ENCODE measurements at places on chromosomes 12 and 14.

DNA sequence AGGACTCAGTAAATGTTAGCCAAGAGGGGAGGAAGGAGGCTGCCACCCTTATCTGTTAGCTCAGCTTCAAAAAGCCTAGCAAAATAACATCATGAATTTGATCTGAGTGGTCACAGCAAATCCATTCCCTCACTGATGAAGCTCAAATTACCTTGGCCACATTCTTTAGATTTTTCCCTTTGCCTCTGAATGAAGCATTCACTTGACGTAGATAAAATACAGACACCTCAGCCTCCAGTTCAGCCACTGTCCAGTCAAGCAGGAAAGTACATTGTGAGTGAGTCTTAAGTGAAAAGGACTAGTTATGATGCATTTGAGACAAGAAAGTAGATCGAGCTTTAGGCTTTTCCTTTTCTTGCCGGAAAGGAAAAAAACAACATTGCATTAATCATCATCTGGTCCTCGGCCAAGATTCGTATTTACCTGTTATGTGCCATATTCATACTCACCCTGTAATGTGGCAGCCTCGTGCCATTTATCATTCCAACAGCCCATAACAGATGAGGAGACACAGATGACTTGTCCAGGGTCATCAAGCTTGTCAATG is 146.5 kb downstream of the ETV6 start:
- DNase-seq: no peak

- DNase-seq: no peak
These were observed 61.3 kb downstream of the ARF6 start for GRCh38 chr14:49954171-49954631.

- no peak for DNase-seq
These were observed 37.0 kb upstream of the PPFIBP1 start for GRCh38 chr12:27486961-27487360.

GRCh38 chr14:99389174-99389826 is 91.4 kb downstream of the SETD3 start:
- DNase-seq: no peak

DNA sequence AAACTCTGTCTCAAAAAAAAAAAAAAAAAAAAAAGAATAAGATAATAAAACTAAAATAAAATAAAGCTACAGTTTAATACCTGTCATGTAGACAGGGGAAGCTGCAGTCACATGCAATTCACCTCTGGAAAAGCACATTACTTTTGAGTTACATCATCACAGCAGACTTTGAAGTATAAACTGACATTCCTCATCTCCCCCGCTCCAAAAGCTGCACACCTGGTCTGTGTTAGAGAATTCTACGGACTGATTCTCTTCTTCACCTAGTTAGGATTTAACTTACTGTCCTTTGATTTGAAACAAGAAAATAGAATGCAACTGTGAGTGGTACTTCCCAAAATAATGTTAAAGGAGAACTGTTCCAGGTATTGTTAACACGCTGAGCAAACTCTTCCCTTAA is 25.1 kb downstream of the SPPL3 start:
- no peak for DNase-seq

- no peak for DNase-seq
These were observed 34.8 kb downstream of the TMCC3 start for GRCh38 chr12:94615260-94616181.

GRCh38 chr12:53985994-53986685 is 1.2 kb downstream of the HOXC10 start:
- no peak for DNase-seq

DNA sequence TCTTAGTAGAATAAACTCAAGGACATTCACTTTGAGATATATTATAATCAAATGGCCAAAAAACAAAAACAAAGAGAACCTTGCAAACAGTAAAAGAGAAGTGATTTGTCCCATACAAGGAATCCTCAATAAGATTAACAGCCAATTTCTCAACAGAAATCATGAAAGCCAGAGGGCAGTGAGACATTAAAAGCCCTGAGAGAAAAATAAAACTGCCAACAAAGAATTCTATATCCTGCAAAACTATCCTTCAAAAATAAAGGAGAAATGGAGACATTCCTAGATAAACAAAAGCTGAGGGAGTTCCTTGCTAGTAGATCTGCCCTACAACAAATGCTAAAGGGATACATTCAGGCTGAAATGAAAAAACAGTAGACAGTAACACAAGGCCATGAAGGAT is 78.1 kb downstream of the CMKLR1 start:
- DNase-seq: no peak

DNA sequence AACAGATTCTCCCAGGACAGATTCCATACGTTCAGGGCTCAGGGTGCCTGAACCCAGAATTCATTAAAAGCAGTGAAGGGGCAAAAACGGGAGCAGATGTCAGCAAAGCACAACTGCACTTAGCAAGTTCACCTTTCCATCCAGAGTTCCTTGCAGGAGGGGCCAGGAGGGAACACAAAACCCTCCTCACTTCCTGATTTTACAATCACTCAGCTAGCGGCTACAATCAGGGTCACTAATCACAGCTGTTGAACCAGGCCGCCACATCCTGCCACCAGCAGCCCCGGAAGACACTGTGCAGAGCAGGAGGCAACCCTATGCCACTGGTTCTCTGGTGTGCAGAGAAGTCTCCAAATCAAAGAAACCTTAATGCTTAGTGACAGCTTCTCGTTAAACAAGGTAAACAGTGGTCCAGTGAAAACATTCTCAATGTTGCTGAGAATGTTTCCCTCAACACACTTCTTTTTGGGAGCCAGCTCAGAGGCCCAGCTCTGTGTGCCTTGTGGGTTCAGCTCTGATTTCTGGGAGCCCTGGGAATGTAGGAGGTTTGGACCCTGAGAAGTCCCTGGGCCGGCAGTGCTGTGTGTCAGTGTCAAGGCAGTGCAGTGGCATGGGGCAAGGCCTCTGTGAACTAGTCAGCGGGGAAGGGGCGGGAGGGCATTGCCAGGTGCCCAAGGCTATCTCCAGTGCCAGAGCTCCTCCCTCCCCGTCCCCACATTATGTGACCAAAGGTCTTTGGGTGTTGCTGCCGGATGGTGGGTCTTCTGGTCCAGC is 54.5 kb downstream of the VCPKMT start:
- peak; percentile 27 for DNase-seq

DNA sequence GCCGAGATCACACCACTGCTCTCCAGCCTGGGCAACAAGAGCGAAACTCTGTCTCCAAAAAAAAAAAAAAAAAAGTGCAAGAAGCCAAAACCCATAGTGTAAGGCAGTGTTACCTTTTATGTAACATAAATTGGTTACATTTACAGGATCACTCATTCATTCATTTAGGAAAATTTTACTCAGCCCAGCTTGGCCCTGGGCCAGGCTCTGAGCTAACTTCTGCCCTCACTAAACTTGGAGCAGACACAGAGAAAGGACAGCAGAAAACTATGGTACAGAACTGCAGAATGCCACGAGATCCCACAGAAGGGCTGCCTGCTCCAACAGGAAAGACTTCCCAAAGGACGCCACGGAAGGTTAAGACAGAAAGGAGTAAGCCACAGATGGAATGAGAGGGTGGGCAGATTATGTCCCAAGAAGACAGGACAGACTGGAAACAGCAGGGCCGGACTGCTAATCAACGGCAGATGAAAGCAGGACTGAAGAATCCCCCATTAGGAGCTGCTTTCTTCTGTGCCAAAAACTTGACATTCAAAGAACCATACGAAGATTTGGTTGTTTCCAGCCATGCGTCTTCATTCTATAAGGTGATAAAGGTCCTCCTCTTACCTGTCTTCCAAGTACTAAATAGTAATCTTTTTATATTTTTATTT is 18.9 kb downstream of the PPP1R13B start:
- DNase-seq: no peak

GRCh38 chr12:132169376-132169775 is 25.1 kb downstream of the NOC4L start:
- no peak for DNase-seq

DNA sequence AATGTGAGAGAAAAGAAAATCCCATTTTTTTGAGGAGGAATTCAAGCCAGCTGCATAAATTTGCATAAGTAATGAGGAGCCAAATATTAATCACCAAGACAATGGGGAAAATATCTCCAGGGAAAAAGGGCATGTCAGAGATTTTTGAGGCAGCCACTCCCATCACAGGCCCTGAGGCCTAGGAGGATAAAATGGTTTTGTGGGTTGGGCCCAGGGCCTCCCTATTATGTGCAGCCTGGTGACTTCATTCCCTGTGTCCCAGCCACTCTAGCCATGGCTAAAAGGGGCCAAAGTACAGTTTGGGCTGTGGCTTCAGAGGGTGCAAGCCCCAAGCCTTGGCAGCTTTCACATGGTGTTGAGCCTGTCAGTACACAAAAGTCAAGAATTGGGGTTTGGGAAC is 1051.0 kb upstream of the FOXG1 start:
- no peak for DNase-seq

GRCh38 chr12:42385326-42385841 is 59.4 kb downstream of the PPHLN1 start:
- no peak for DNase-seq

- no peak for DNase-seq
These were observed 15.9 kb downstream of the FAM181A start for GRCh38 chr14:93943052-93943451.

DNA sequence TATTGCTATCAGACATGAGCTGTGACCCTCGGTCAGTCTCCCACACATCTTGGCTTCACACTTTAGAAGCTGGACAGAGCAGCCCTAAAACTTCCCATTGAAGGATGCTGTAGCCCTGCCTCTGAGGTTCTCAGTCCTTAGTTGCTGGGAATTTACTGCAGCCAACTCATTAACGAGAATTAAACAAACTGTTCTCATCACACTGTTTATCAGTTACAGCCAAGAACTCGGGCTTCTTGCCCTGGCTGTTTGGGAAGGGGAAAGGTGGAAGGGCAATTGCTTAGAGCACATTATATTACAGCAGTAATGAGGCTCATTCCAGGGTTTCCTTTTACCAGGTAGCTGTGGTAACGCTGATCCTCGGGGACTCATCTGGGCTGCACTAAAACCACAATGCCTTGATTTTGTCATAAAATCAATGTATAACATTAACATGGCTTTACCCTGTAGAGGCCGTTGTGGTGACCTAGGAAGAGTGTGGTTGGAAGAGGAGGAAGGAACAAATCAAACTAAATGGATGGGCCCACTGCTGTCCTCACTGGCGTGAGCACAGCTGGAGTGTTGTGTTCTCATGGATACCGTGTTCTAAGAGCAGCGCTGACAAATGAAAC is 87.1 kb downstream of the GPR135 start:
- DNase-seq: no peak

DNA sequence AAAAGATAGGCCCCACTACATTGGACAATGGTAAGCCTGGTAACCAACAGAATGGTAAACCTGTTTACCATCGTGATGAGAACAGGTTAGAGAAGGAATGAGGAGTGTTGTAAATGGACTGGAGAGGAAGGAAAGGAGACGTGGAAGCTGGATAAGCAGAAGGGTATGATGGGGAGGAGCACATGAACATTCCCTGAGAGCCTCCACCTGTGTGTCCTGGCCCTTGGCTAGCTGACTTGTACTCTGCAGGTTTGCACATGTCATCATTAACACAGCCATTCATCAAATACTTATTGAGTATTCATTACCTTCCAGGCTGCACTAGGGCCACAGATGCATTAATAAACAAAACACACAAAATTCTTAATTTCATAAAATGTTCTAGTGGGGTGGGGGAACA is 4.3 kb upstream of the IL26 start:
- no peak for DNase-seq

GRCh38 chr12:131058700-131059099 is 105.0 kb downstream of the ADGRD1 start:
- no peak for DNase-seq

GRCh38 chr12:31203261-31203660 is 122.7 kb downstream of the SINHCAF start:
- no peak for DNase-seq

GRCh38 chr12:80780746-80781145 is 64.0 kb downstream of the MYF5 start:
- no peak for DNase-seq

- DNase-seq: no peak
These were observed 216.2 kb downstream of the CPNE8 start for GRCh38 chr12:38689195-38689594.

- DNase-seq: no peak
These were observed 53.1 kb upstream of the STON2 start for GRCh38 chr14:81453166-81453766.

DNA sequence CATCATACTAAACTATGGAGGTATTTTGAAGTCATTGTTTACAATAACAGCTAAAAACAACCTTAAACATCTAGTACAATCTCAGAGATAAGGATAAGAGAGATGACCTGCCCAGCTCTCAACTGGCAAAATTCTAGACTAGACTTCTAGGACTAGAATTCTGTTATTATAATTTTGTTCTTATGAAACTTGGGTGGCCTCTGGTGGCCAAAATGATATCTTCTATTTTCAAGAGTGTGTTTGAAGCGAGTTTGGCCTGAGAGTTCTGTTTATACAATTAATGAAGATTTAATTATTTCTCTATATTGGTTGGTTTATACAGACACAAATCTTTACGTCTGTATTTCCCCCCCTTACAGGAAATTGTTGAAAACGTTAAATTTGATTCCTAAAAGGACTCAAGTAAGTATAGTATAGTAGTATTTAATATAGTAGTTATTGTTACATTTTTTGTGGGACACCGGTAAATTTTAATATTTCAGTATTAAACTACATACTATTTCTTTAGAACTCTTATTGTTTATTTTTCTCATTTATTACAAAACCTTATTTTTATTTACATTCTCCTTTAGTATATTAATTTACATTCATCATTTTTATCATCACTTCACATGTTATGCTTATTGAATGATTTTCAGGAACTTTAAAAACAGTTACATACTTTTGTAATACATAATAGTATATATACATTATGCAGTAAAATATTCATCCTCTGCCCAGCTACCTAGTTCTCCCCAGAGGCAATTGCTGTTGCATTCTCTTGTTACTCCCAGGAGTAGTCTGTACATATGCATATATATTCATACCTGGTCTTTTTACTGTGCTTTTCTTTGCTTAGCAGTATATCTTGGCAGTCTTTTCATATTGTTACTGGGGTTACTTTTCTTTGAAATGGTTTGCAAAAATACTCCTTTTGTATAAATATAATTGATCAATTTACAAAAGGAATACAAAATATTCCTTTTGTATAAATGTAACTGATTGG is 6.6 kb downstream of the PPHLN1 start:
- DNase-seq: no peak

DNA sequence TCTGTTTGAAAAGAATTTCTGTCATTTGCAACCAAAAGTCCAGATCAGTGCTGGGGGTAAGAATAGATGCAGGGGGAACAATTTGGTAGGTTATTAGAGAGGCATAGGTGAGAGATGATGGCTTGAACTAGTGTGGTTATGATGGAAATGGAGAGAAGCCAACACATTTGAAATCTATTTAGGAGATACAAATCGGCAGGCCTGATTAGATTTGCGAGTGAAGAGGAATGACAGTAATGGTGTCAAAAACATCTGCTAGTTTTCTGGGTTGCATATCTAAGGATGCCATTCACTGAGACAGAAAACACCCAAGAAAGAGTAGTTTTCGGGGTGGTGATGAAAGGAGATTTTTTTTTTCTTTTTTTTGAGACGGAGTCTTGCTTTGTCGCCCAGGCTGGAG is 138.1 kb downstream of the LMNTD1 start:
- DNase-seq: no peak

DNA sequence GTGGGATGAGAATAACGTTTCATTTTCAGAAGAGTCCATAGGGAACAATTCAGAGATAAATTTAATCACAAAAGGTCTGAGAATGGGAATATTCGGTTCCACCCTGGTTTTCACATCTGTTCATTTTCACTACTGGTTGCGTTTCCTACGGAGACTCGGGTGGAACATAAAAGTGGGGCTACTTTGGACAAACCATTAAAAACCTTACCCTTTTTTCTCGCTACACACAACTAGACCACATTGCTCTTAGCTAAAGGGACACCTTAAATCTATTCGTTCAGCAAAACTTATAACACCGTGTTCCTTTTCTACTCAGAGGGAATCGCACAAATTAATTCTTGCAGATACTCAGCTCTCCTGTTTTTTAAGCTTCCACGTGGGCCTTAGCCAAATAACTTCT is 1.0 kb upstream of the SUDS3 start:
- no peak for DNase-seq
